ENCODE measurements at places on chromosomes 4 and X.

- peak; percentile 35 for DNase-seq
Measured at GRCh38 chr4:140092094-140092851, 61.7 kb downstream of the MAML3 start.

GRCh38 chrX:132953354-132953753 is 5.1 kb downstream of the HS6ST2 start:
- DNase-seq, result no peak

GRCh38 chrX:42803320-42803719 is 25.4 kb upstream of the PPP1R2C start:
- peak; percentile 41 for DNase-seq

DNA sequence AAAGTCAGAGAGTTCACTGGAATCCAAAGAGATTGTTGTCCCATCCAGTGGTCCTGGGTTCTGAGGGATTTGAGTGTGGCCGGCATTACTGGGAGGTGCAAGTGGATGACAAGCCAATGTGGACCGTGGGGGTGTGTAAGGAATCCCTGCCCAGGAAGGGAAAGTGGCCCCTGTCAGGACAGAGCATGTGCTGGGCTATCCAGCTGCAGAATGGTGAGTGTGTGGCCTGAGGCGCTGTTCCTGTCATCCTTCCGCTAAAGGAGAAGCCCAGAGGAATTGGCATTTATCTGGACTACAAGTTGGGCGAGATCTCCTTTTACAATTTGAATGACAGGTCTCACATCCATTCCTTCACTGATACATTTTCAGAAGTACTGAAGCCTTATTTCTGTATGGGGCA is 20.4 kb upstream of the TRIM60 start:
- DNase-seq, result peak; percentile 6

DNA sequence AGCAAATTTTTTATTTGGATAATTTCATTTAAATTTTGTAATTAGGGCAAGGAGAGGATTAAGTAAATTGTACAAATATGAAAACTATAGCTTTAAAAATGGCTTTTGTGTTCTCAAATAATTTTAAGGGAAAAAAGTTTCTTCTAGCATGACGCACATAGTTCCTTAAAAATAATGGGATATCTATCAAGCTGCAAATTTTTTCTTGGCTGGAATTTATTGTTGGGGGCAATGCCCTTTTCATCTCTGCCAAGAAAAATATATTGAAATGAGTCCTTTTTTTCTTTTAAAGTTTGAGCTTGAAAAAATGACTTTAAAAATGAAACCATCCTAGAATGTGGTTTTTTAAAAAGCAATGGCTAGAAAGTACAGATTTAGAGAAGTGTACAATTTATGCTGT is 154.4 kb upstream of the UGT8 start:
- DNase-seq, result no peak

- no peak for DNase-seq
Measured at GRCh38 chr4:28241021-28241420, 1380.4 kb downstream of the STIM2 start.

DNA sequence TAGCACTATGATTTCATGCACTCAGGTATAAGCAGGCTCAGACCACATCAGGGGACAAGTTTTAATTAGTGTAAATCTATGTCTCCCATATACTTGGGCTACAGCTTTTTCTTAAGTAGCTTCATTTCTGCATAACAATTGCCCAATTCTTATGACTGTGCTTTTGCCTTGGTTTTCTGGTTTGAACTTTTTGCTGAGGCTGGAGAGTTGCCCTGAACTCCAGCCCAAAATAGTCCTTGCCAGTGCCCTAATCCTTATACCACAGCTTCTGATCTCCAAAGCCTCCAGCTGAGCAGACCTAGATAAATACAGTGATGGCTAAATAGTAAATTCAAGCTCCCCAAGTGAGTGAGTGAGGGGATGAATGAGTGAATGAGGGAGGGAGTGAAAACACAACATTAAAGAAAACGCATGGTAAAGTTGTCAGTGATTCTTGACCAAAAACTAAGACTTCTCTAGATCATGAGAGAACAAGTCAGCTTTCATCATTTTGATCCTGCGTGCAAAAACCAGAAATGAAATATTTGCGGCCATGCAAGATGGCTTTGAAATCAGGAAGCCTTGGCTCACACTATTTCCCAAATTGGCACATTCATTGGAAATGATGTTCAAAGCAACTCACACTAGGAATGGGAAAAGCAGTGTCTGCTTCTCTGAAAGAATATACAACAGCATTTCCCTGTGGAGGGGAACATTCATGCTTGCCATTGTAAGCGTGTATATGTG is 437.1 kb upstream of the CTSO start:
- no peak for DNase-seq

- peak; percentile 67 for DNase-seq
Measured at GRCh38 chr4:159012381-159012780, 90.5 kb upstream of the RAPGEF2 start.

DNA sequence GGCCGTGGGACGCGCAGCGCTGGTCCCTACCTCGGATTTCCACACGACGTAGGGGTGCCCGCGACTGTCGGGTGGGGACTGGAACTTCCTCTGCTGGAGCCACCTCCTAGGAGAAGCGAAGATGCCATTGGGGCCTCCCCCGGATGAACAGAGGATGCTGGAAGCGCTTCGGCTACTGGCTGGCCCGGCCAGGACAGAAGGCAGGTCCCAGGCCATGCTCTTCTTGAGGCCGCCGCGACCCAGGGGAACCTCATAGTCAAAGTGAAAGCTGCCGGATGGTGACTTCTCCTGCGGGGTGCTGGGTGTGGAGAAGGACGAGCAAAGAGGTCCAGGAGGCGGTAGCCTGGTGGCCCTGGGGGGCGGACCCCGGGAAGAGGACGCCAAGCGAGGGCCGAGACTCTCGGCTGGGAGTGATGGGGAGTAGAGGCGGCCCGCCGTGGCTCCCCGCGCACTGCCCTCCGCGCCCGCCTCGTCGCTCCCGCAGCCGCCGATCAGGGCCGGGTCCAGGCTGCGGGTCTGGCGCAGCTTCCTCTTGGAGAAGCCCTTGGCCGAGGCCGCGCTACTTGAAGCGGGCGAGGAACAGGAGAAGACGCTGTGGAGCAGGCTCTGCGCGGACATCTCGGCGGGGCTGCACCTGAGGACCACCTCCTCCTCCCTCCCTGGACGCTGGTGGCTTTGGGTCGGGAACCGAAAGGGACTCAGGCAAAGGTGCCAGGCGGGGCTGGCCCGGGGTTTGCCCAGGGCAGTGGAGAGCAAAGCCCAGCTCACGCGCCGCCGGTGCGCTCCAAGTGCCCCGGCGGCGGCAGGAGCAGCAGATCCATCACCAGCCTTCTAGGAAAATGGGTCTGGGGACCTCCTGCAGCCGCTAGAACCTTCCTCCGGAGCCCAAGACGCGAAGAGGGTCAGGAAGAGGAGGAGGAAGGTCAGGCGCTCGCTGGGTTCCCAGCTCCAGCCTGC is 1.2 kb downstream of the ARHGAP6 start:
- no peak for DNase-seq

GRCh38 chrX:3603026-3603661 is 110.3 kb downstream of the PRKX start:
- no peak for DNase-seq

DNA sequence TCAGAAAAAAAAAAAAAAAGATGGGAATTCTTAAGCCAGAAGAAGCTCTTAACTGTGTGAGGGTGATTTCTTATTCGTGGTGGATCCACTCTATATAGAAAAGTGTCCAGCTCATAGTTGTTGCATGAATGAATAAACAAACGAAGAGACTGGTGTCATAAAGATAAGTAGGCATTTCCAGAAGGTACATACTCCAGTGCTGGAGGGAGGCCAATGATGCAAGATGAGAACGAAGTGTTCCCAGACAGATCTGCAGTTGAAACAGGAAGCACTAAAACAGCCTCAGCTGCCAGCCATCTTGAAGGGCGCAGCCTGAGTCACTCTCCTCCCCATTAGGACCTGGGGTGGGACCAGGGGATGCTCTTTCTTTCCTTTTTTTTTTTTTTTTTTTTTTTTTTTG is 47.4 kb upstream of the HOPX start:
- DNase-seq, result peak; percentile 58

GRCh38 chr4:48777739-48778138 is 2.3 kb downstream of the FRYL start:
- DNase-seq, result no peak

DNA sequence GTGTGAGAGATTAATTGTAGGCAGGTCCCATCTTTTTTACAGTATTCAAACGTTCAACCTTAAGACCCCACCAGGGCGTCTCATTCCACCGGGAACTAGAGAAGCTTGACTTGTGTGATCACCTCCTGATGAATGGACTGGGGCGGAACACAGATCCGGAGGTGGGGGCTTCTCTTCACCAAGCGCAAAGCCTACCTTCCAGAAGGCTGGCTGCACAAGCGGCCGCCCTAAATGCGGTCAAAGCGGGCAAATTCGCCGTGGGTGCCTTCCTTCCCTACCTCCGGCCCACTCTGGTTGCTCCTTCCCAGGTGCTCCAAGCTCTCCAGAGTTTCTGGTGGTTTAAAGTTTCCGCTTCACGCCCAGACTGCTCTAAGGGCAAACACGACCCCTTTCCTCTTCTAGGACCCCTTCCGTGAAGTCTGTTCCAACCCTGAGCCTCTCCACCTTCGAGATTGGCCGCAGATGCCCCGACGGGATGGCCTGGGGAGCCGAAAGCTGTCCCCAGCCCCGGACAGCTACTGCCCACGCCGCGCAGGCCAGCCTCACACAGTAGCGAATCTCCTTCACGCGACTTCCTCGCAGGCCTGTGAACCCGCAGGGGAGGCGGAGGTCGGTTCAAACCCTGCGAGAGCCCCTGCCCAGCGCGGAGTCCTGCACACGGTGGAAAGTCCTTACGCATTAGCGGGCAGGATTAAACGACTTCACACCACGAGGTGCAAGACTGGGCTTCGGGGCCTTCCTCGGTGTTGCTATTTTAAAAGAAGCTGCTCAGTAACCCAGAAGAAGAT is 1.6 kb upstream of the WWC2 start:
- DNase-seq, result no peak

- DNase-seq, result no peak
Measured at GRCh38 chrX:40012868-40013265, 84.9 kb downstream of the BCOR start.

- no peak for DNase-seq
Measured at GRCh38 chrX:110414273-110414672, 55.6 kb downstream of the RTL9 start.

GRCh38 chrX:45715748-45716147 is 515.1 kb upstream of the DIPK2B start:
- DNase-seq, result peak; percentile 42

DNA sequence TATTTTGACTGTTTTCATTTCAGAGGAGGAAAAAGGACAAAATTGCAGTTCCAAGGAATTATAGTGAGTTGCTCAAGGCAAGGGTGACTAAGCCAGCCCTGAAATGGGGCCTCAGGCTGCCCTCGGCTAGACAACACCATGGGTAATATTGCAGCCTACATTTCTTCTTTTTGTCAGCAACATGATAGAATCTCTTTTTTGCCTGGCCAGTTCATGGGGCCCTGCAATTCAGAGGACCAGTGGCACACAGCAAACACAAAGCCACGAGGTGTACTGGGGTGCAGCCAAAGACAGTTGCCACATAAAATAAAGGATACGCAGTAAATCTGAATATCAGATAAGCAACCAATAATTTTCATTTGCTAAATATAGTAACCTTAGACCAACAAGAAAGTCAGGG is 41.8 kb downstream of the RBM47 start:
- DNase-seq, result peak; percentile 28

GRCh38 chr4:110418641-110419040 is 57.3 kb upstream of the ENPEP start:
- DNase-seq, result no peak

DNA sequence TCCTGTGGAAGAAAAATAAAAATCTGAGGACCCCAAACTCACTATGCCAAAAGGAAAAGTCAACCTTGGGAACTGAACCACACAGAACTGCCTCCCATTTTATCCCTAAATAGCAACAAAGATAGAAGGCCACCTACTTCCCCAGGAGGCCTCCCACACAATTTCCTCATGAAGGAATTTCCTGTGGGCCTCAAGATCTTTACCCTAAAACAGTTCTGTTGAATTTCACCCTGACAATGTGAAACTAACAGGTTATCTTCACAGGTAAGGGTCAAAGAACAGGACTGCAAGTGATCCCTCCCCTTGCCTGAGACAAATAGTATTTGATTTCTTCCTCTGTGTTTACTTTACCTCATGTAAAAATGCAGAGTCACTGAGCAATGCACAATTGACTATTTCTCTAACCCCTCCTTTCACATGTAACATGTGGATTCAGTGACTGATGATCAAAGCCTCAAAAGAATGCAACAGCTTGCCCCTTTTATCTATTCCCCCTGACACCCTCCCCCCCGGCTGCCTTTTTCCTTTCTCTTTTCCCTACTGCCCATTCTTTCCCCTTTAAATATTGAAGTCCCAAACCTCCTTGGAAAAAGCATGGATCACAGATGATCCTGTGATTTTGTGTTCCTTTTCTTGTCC is 33.3 kb downstream of the MEPE start:
- DNase-seq, result no peak

- DNase-seq, result peak; percentile 25
Measured at GRCh38 chrX:51336584-51336983, 4.0 kb downstream of the NUDT10 start.

GRCh38 chr4:73620115-73620792 is at the start of gene RASSF6:
Gene RASSF6, minus strand, starts transcription at chr4:73620436. Its CDS starts 8,641 bp downstream, at chr4:73611795.
- peak; percentile 91 for DNase-seq

- DNase-seq, result no peak
Measured at GRCh38 chr4:154683956-154684681, 59.7 kb upstream of the LRAT start.

GRCh38 chrX:9995855-9996339 is 28.7 kb downstream of the CLDN34 start:
- peak; percentile 47 for DNase-seq

- peak; percentile 68 for DNase-seq
Measured at GRCh38 chr4:158949099-158949498, 153.8 kb upstream of the RAPGEF2 start.

GRCh38 chrX:13933352-13933751 is 96.3 kb downstream of the GEMIN8 start:
- no peak for DNase-seq

DNA sequence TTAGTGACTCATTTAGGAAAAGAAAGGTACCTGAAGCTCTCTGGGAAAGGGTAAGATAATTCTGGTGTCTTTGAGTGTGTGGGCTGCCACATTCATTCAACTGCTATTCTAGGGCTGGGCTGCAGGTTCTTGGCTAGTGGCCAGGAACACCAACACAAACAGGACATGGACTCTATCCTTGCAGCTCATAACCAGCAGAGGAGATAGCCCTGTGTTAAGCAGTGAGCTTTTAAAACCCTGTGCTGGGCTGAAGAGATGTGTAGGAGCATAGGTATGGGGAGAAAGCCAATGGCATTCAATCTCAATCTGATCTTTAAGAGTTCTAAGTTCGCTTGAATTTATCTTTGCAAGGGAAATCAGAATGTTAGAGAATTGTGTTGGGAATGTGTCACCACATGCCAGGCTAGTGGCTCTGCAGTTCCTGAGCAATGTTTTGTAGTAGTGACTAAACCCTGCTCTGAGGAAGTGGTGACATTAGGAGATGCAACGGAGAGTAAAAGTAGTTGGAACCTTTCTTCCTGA is 39.2 kb downstream of the SGMS2 start:
- peak; percentile 81 for DNase-seq

DNA sequence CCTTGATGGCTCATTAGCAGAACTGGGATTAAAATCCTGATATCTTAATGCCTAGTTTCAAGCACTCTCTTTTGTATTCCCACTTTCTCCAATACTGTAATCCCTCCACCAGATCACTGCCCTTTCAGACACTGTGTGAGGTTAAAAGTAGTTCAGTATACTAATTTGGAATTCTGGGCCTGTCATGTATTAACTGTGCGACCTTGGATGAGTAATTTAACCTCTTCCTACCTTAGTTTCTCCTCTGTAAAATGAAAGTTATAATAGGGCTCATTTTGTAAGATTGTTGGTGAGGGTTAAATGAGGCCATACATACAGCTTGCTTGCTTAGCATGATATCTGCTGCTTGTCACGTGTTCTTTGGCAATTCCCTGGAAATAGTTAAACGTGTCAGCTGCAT is 207.3 kb upstream of the HS3ST1 start:
- DNase-seq, result no peak

GRCh38 chr4:123476089-123476488 is 79.5 kb downstream of the SPRY1 start:
- DNase-seq, result no peak

Measured in mammary epithelial cell (primary cell).